ENCODE measurements at places on chromosomes 4 and X.

DNA sequence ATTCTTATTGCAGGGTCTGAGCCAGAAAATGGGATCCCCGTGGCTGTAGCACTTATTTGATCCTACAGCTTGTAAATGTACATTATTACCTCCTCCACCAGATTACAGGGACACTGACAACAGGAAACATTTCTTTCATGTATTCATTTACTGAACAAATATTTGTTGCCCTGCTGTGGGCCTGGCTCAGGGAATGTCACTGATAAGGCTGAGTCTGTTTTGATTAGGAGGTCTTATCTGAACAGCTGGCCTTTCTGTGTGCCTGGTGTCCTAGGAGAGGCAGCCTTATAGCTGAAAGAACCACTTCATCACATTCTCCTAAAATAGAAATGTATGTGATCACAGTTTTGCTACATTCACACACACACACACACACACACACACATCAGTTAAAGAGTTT, 45.5 kb upstream of the PROM1 start:
- DNase-seq: no peak

DNA sequence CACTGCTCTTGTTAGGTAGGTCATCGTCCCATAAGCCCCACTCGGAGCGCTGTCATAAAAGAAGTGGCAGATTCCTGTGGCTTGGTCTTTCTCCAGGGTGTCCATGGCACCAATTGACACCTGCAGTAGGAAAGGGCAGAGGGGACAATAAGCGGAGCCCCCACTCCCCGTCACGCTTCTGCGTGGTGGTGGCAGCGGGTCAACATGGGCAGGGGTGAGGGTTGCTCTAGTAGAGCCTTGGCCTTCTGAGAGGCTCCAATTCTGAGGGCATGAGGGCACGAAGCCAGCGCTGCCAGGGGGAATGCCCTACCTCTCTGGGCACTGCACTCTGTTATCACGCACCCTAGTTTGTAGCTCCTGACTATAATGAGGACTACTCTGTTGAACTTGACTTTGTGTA, 90.4 kb downstream of the PHKA2 start:
- DNase-seq: no peak

GRCh38 chrX:41001327-41001726, 83.9 kb upstream of the USP9X start:
- no peak for DNase-seq

GRCh38 chr4:142671516-142671915, 174.6 kb downstream of the INPP4B start:
- no peak for DNase-seq

All from activated CD4-positive, alpha-beta T cell treated with anti-CD3 and anti-CD28 coated beads for 36 hours (primary cell).